Forelimb muscle (tissue), 1 donor: ENCODE measurements at places on chromosomes 5 and 9. TPM values are rescaled to one million over a fixed set of nuclear protein-coding genes. Genes with fewer than 3 reads are reported as not detected.

LURAP1L gene
- polyA plus RNA-seq = 10.9 TPM

LCN9 gene
- not detected for polyA plus RNA-seq

FAM169A gene
- 0.76 TPM for polyA plus RNA-seq

FAM151B gene
- 3.8 TPM for polyA plus RNA-seq

SHC3 gene
- 0.61 TPM for polyA plus RNA-seq

DNA sequence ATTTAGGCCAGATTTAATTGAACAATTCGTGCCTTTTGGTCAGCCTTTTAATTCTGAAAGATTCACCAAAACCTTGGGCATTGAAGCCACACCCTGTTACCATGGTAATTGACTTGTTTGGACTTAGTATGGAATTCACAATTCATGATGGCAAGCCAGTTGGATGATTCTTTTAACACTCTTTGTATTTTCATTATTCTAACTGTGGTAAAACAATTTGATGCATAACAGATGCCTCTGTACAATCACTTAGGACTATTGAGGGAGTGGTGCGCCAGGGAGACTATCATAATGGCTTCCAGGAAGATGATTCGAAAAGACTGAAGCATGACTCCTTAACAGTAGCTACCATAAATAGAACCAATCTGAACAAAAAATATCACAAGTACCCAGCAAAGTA lies 381.1 kb upstream of the ADAMTS16 start:
- no peak for DNase-seq

- DNase-seq = no peak
These were observed 107.8 kb upstream of the ATP10B start for GRCh38 chr5:160959804-160960203.

- DNase-seq = no peak
These were observed 13.7 kb upstream of the GRIA1 start for GRCh38 chr5:153476767-153477166.

GRCh38 chr9:129781981-129782380 lies 21.0 kb upstream of the TOR1B start:
- no peak for DNase-seq

DNA sequence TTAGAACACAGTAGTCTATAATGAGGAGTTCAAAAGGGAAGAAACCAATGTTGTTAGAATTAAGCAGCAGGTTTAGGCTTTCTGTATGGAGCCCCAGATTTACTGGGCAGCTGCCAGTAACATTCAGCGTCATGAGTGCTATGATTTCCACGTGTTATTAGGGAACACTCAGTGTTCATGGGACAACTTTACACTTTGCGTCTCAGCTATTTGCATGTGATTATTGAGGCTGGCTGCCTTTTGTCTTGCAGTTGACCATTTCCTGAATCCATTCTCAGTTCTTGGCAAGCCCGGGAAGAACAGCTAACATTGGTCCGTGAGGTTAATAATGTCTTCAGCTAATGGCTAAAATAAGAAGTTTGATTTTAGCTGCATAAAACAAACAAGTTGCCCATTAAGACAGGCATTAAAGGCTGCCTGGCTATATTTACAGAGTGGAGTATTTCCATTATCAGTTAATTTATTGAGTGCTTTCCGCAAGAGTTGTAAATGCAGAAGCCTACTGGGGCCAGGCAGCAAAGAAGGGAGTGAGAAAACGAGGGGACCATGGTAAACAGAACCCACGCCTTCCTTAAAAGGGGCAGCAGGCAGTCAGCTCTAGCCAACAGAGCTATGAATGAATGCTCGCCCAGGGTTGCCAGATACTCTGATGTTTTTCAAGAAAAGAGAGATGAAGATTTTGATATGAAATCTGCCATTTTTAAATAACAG lies 120.9 kb downstream of the PIP5K1B start:
- no peak for DNase-seq

GRCh38 chr5:36236801-36237200 lies 4.9 kb downstream of the NADK2 start:
- no peak for DNase-seq

DNA sequence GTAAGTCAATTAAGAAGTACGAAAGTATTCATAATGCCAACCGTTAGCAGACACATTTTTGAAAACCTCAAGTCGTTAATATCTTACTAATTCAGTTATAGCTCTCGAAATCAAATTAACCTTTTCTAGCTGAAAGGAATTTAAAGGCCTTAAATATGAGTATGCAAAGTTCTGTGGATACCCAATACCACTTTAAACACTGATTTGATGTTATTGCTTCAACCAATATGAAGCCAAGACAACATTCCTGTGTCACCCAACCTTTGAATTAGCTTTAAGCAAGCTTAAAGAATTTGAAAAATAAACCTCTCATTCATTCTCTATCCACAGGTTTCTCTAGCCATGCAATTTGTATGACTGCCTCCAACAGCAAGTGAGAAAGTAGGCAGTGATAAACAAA lies 204.5 kb downstream of the MCTP1 start:
- no peak for DNase-seq

DNA sequence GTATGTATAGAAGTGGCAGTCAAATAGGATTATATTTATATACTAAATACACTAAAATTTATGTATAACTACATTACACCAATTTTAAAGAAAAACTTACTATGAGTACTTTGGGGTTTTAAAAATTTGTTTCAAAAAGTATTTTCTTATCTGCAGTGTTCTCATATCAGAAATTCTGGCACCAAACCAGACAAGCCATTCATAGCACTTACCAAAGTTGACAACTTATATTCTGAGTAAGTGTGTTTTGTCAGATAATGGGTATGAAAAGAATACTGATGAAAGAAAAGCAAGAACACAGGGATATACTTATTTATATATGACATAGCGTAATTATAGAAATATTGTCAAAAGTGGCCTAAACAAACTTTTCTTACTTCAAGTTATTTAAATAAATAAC lies 67.5 kb downstream of the SPEF2 start:
- no peak for DNase-seq

DNA sequence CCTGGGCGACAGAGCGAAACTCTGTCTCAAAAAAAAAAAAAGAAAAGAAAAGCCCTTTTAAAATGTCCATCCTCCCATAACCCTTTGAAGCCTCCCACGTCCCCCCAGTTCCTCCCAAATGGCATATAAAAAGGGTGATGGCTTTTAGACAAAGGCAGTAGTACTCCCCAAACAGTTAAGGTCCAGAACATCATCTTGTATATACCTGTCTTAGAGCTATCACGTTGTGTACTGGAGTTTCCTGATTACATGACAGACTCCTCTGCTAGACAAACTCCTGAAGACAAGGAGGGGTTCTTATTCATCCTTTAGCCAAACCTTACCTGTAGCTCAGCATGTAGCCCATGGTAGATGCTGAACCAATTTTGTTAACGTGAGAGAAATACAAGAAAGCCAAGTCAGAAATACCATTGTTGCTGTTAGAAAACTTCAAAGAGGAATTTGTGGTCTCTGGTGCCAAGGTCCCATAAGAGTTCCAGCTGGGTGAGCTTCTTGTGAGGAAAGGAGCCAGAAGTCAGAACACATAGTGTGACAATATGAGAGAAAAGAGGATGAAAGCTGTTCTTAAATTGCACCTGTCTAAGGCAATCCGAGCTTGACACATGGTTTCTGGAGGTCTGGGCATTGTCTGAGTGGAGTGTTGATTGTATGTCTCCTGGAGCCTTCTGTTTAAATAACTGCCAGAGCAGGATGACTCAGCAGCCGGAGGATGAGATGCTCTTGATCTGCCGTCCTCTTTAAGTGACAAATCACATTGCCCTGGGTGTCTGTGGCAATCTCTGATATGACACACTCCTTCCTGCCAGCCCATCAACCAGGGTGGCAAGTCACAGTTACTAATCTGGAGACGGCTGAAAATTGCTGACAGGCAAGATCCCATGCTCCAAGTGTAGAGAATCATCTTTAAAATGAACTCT lies 69.1 kb downstream of the ARRDC3 start:
- no peak for DNase-seq
